Esophagus muscularis mucosa (tissue), 4 donors: ENCODE measurements at places on chromosomes 12 and 14. TPM values are rescaled to one million over a fixed set of nuclear protein-coding genes. Genes with fewer than 3 reads are reported as not detected.

FIGNL2 gene
- total RNA-seq = 0.23 TPM

SLCO1B1 gene
- total RNA-seq = not detected

KCNK13 gene
- total RNA-seq = 0.23 TPM

KRT83 gene
- not detected for total RNA-seq

ADSS1 gene
- total RNA-seq = 7.9 TPM

DNA sequence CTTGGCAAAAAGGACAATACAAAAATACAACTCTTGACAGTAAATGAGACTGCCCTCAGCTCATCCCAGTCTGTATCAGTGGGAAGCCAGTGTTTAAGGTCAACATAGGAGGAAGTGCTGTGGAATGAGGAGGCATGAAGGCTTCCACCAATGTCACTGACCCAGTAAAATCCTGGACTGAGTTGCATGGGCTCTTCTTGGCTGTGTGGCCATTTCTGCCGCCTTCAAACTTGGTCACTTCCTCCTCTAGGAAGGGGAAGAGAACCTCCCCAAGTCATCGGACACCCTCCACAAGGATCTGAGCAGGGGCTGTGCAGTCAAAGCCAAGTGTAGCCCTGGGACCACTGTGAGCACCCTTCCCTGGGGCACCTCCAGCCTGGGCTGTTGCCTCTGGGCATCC lies 11.9 kb downstream of the GPR68 start:
- no peak for DNase-seq

GRCh38 chr12:46773586-46774321 lies 52.0 kb downstream of the SLC38A4 start:
- DNase-seq = no peak

- no peak for DNase-seq
Observed at GRCh38 chr12:177336-177979, 36.5 kb downstream of the SLC6A12 start.

- no peak for DNase-seq
Observed at GRCh38 chr12:70069221-70070105, 173.8 kb upstream of the CNOT2 start.

DNA sequence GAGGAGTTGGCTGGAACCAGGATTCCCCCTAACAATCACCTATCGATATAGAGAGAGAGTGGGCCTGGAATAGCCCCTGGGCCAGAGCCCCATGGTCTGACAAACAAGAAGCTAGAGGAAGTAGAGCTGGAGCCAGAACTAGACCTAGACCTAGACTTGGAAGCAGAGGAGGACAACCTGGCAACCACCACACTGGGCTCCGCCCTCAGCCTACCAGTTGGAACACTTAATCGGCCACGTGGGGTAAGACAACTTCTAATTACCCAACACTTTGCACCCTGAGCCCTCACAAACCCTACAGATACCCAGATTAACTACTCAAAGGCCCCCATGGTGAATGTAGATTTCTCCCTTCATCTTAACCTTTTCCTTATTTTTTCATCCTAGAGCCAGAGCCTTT lies 4.6 kb upstream of the PA2G4 start:
- DNase-seq = no peak

- DNase-seq = no peak
Observed at GRCh38 chr12:57244312-57244696, 6.7 kb downstream of the STAC3 start.

DNA sequence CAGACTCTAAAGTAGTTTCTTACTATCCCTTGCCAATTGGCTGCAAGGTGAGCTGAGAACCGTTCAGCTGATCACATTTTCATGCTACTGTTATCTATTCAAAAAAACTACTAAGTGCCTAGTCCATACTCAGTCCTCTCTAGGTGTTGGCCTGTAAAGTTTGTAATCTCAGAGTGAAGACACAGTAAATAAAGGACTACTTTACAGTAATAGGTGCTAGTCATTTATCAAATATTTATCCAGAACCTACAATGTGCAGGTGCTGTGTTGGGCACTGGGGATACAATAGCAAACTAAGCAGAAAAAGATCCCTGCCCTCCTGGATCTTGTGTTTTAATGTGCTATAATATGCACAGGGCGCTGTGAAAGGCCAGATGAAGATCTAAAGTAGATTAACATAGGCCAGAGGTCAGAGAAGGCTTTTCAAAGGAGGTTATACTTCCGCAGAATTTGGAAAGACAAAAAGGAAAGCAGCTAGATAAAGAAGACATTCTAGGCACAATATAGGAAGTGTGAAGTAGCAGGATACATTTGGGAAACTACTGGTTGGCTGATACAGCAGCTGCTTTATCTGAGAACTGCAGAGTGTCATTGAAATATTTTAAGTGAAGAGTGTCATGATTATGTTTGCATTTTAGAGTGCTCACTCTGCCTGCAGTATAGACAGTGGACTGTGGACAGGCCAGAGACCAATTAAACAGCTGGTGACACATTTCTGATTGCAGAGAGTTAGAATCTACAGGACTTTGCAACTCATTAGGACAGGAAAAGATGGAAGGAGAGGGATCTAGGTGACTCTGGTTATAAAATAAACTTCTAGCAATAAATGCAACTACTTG lies 8.0 kb upstream of the ACTR10 start:
- DNase-seq = no peak

- no peak for DNase-seq
Observed at GRCh38 chr12:124711344-124711743, 143.9 kb upstream of the NCOR2 start.

DNA sequence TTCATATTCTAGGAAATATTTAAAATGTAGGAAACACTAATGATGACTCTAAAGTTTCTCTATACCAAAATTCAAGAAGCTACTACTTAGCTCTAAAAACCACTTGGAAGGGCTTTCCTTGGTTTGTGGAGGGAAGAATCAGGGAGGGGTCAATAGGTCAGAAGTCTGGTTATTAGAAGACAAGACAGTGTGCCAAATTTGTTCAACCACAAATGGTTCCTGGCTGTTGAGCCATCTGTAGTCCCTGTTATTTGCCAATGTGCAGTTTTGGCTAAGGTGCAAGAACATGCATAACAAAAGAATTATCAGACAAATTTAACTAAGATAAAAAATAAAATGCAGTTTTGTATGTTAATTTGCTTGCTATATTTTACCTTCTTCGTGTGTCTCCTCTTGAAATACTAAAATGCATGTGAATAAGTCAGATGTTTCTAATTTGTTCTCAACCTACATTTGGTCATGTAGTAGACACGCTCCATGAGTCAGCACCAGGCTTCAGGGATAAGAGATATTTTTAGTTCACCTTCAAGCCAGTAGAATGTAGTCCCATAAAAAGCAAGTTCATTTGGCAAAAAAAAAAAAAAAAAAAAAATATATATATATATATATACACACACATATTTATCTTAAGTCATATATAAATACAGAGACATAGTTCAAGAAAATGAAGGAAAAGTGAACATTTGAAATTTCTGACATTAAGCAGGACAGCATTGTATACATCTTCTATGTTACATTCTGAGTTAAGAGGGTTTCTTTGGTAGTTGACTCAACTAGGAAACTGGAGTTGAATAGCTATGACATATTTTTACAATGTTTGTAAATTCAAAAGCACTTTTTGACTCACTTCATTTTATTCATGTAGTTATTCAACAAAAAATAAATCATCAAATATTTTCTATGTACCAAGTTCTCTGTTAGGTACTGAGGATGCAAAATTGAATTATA lies 123.3 kb downstream of the KCNC2 start:
- no peak for DNase-seq
